ENCODE measurements at places on chromosomes 3 and 15.
A peak's percentile ranks its signal among the peaks of the same experiment; 100 is the strongest.

- DNase-seq: no peak
Observed at GRCh38 chr15:59838900-59839299, 149.8 kb upstream of the BNIP2 start.

- no peak for DNase-seq
Observed at GRCh38 chr3:69005071-69005790, 8.3 kb downstream of the EOGT start.

DNA sequence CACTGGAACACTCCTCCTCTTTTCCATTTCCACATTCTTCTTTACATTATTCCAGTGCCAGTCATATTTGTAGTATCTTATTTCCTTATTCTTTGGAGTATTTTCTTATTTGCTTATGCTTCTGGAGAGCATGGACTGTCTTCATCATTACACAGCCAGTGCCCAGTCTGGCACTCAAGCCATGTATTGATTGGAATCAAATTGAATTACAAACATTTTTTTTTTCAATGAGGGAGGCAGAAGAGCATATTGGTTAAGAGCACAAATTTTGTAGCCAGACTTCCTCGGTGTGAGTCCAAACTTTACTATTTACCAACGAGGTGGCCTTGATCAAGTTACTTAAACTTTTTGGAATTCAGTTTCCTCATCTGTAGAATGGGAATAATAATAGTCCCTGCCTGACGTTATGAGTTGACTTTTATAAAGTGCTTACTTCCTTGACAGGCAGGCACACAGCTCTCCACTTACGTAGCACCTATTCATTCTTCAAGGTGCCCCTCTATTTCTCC lies 186.6 kb upstream of the BCL6 start:
- no peak for DNase-seq

DNA sequence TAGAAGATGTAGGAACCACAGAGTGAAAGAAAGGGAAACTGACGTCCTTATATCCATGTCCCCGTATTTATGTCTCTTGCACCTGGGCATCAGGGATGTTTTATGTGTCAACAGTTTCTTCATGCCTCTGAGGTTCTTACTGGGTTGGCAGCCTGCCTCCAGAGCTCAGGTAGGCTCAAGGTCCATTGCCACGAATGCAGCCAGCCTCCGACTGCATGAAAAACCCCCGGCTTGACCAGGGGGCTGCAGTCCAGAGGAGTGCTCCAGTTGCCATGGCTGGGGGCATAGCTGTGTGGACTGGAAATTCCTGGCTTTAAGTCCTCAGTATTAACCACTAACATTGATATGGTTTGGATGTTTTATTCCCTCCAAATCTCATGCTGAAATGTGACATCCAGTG lies 2.8 kb upstream of the CSPG5 start:
- DNase-seq: no peak

GRCh38 chr3:177571944-177572315 lies 374.6 kb upstream of the TBL1XR1 start:
- no peak for DNase-seq

DNA sequence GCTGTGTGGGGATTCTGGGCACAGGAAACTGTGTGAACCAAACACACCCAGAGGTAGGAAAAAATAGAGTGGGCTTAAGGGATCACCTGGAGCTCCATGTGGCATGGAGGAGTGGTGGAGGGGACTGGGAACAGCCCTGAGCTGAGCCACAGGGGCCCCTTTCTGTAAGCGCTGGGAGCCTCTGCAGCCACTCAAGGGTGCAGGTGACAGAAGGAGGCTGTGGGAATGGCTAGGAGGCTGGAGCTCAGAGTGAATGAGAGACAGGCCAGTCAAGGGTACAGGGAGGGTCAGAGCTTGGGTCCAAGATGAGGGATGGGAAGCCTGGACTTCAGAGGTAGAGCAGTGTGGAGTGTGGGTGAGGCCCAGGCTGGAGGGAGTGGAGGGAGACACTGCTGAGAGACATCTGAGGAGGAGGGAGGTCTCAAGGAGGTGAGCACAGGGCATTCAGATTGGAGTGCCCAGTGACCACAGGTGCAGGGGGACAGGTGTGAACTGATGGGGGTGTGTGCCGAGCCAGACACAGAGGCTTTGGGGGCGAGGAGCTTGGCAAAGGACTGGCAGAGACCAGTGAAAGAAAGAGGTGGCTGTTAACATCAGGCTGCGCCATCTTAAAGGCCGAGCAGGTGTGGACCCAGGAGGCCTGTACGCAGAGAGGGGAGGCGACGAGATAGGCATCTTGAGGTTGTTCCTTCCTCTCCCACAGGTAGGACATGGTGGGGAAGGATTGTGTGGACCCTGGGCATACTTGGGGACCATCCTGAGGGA lies 56.8 kb downstream of the FGD5 start:
- DNase-seq: no peak

- DNase-seq: peak; percentile 84
Observed at GRCh38 chr15:22949074-22949547, 31.1 kb downstream of the CYFIP1 start.

GRCh38 chr15:70827721-70828120 lies 26.2 kb downstream of the LARP6 start:
- no peak for DNase-seq

- DNase-seq: no peak
Observed at GRCh38 chr3:14812196-14812790, 6.5 kb upstream of the FGD5 start.

DNA sequence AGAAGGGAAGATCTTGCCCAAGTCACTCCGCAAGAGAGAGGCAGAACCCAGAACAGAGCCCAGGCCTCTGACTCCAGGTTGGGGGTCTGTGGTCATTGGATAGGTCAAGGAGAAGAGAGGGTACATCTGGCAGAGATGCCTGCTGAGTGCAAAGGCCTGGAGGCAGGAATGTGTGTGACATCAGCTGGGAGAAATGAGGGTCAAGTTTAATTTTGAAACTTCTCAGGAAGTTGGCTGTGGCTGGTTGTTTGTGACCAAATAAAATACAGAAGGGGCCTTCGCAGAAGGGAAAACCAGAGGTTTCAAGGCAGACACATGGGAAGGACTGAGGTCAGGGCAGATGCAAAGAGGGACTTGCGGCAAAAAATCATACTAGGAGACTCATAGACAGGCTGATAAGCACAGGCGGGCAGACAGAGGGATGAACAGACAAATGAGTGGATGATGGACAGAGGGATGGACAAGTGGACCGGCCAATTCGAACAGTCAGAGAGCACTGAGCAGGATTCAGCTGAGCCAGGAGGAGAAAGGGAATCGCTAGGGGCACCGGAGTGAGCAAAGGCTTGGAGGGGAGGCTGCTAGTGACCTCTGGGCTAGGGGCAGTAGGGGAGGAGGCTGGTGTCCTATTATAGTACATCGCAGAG lies 28.8 kb upstream of the CACNA2D2 start:
- no peak for DNase-seq

DNA sequence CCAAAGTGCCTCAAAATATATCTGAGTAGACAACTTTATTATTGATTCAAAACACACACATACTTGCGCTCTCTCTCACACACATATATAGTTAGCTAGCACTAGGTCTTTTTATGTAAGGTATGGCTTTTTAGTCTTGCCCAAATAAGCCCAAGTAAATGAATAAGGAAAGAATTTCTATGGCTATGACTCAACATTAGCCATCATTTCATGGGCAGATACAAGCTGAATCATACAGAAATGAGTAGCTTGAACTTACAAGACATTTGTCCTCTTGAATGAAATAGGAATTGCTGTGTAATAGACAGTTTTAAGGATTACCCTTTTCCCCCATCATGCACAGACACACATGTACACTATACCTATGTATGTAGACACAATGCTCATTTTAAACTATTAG lies 4.9 kb downstream of the CADPS start:
- no peak for DNase-seq

DNA sequence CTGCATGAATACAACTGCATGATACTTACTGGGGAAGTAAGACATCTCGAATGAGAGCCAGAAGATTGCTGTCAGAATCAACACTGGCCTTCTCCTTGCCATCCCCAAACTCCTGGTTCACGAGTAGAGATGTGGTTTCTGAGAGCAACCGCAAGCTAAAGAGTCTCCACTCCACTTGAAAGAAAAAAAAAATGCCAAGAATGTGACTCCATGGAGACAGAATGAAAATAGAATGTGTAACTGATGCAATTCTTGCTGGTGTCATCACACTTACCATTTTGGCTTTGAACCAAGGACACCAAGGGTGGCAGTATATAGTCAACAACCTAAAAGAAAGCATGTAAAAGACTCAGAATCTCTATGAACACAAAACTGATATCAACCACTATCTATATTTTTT lies 280.4 kb downstream of the ULK4 start:
- DNase-seq: no peak

GRCh38 chr3:64726414-64727090 lies 38.8 kb upstream of the ADAMTS9 start:
- no peak for DNase-seq

DNA sequence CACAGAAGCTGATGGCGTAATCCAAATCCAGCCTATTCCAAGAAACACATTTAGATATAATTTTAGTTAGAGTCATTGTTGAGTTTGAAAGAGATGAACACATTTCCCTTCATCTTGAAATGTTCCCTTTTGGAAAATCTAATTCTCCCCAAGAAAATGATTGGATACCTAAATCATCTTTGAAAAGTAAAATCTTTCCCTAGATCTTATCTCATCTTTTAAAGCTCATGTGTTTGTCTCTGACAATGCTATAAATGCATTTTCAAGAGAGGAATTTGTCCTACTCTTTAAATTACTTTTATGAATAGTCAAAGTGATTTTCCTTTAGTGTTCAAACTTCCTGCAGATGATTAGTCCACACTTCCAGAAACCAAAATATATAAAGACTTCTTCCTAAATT lies 82.6 kb upstream of the CNTN6 start:
- no peak for DNase-seq

GRCh38 chr15:70625011-70625410 lies 138.3 kb downstream of the UACA start:
- no peak for DNase-seq

GRCh38 chr15:92409006-92409405 lies 15.3 kb downstream of the ST8SIA2 start:
- DNase-seq: no peak

- no peak for DNase-seq
Observed at GRCh38 chr15:77481670-77482069, 61.0 kb downstream of the HMG20A start.

DNA sequence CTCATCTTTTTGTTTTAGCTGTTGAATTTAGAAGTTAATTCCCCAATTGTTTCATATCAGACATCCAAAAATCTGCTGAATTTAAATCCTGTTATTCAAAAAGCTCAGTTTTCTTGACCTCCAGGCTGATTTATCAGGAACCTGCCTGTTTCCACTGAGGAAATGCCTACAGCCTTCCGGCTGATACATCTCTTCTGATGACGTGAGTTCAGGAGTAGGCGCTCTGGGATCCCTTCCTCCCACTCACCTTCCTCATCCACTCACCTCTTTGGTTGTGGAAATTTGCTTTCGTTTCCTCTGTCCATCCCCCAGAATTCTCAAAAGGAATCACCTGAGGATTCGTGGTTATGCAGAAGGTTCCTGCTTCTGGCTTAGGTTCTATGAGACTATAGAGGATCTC lies 55.4 kb upstream of the ALDH1A3 start:
- DNase-seq: no peak

DNA sequence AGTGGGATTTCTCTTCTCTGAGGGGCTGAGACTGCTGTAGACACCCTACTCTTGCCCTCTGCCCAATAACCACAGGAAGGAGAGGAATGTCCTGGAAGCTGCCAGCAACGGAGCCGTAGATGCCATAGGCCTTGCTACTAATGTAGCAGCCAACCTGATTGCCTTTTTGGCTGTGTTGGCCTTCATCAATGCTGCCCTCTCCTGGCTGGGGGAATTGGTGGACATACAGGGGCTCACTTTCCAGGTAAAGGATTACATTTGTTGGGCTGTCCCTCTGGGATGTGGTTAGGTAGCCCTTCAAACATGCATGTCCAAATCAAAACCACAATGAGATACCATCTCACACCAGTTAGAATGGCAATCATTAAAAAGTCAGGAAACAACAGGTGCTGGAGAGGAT lies 16.1 kb downstream of the SLC28A2 start:
- no peak for DNase-seq

GRCh38 chr3:129838086-129838485 lies 55.4 kb downstream of the TMCC1 start:
- no peak for DNase-seq

GRCh38 chr3:116039651-116039985 lies 405.7 kb downstream of the LSAMP start:
- no peak for DNase-seq

DNA sequence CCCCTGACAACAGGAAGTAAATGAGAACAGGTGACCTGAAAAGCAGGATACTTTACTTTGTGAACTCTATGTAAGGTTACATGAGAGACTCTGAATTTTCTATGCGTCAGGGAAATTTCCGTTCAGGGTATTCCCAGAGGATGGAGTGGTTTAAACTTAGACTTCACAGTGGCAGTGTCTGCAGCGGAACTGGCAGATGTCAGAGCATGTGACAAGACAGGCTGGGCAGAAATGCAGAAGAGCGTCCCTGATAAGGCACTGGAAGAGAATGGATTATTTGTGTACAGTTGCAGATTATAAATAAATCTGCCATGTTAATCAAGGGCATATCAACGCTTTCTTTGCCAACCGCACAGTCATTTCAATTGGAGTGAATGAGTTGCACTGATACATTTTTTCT lies 598.4 kb upstream of the ZNF717 start:
- no peak for DNase-seq

DNA sequence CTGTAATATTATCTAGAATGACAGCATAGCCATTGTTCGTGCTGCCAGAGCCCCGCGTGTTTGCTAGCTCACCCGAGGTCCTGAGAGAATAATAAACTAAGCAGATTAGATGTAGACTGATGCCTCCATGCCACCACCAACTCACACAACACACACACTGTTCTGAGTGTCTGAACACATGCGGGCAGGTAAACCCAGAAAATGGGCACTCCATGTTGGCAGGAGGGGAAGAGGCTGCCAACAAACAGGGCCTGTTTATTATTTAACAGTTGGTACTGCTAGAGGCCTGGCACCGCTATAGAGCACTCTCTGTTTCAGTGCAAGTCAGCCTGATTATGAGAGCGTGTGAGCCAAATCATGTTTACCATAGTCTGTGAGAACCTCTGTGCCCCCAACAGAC lies 299.0 kb downstream of the ZBTB20 start:
- DNase-seq: no peak

DNA sequence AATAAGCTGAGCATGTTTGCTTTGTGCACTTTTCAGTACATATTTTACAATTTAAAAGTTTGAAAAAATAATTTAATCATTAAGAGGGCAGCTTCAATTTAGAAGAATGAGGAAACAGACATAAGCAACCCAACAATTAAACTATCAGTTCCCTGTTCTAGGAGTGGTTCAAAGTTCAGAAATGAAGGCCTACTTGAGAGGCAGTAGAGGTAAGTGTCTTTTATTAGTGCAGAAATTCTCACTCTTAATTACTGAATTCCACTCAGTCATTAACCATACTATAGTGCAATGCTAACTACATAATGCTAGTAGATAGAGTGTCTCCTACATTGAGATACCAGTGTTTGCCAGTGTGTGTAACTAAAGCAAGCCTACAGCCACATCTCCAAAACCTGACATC lies 73.1 kb downstream of the TNIK start:
- no peak for DNase-seq

DNA sequence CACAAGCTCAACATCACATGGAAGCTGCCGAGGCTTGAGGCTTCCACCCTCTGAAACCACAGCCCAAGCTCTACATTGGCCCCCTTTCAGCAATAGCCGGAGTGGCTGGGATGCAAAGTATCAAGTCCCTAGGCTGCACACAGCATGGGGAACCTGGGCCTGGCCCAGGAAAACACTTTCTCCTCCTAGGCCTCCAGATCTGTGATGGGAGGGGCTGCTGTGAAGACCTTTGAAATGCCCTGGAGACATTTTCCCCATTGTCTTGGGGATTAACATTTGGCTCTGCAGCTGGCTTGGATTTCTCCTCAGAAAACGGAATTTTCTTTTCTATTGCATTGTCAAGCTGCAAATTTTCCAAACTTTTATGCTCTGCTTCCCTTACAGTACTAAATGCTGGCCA lies 18.2 kb downstream of the HRG start:
- DNase-seq: no peak
